Activated CD8-positive, alpha-beta memory T cell treated with anti-CD3 and anti-CD28 coated beads, Interleukin-2, amount 50 U/mL, for 4 hours (primary cell): ENCODE measurements at places on chromosomes 2 and 18.

DNA sequence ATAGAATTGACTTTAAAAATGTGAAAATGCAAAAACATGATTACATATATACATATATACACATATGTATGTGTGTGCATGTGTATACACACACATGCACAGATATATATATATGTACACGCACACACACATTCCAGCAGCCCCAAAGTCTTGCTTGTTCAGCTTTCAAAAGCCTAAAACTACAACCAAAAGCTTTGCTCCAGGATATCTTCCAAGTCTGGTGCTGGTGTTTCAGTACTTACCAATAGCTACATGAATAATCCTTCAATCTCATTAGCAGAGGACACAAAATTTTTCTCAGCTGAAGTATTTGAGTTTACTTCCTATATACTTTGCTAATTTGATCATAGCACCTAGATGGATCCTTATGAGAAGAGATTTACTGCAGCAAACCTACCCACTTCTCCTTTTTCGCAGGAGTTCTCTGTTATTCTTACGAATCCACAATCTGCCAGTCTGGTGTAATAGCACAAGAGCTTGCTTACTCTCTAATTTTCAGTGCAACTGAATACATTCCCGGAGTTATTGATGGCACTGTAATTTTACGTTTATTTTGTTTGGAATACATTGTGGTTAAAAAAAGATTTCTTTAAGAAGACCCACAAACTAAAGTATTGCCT is 553.3 kb downstream of the ARHGAP15 start:
- no peak for DNase-seq

DNA sequence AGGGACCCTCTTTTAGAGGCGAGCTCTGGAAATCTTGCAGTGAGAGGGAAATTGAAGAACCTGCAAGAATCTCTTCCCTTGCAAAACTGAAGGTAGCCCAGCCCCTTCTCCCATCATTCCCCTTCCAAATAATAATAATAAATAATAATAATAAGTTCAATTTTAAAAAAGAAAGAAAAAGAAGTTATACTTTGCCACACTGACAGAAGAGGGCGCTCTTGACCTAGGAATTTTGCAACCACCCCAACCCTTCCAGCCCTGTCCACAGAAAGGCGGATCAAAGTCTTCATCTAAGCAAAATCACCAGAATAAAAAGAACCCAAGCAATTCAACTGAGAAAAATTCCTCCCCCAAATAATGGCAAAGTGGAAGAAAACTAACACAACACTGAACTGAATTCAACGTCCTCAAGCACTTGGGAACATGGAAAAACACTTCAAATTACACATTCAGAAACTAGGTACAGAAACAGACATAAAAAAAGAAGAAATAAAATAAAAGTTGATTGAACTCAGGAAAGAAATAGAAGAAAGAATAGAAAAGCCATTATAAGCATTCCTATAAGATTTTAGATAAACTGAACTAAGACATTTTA is 98.9 kb upstream of the GLS start:
- peak; percentile 48 for DNase-seq

DNA sequence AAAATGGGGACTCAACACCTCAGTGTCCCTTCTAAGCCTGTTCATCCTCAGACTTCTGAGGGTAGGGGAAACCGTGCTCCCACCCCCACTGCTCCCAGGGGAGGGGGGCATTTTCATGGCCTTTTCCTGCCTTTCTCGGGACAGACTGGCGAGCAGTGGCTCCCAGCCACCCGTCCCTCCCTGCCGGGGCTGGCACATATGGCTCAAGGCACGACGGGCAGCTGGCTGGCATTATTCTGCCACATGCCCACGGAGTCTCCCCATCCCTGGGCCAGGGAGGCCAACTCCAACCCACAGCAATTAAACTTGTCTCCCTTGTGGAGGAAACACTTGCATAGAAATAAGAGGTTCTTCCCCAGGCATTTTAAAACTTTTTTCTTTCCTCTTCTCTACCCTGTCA is 148.5 kb upstream of the CBLN2 start:
- no peak for DNase-seq

DNA sequence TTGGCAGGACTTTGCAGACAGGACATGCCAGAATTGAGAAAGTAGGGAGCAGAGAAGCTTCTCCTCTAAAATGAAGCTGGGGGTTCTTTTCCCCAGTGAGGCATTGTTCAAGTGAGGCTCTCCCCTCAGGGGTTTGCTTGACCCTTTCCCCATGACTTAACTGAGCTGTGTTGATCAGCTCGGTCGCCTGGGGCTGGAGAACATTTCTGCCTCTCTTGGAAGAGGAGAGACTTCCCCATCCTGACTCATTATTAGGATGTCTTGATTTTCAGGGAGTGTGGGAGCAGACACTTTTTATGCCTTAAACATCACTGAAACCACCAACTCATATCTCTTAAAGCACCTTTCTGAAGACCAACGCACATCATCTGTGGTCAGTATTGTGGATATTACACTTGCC is 27.9 kb upstream of the GLI2 start:
- DNase-seq, result no peak

- no peak for DNase-seq
Measured at GRCh38 chr2:111116011-111116746, 4.5 kb upstream of the BCL2L11 start.

- no peak for DNase-seq
Measured at GRCh38 chr2:45713136-45713535, 61.7 kb downstream of the PRKCE start.

- DNase-seq, result no peak
Measured at GRCh38 chr18:63570721-63571120, 16.4 kb upstream of the SERPINB13 start.
